Activated CD4-positive, alpha-beta T cell treated with anti-CD3 and anti-CD28 coated beads for 36 hours (primary cell): ENCODE measurements at places on chromosomes 2 and 18. TPM values are rescaled to one million over a fixed set of nuclear protein-coding genes. Genes with fewer than 3 reads are reported as not detected.

DNAJC5G gene
- total RNA-seq = not detected

FNDC4 gene
- not detected for total RNA-seq

MRPL30 gene
- 31.2 TPM for total RNA-seq

KCNIP3 gene
- not detected for total RNA-seq

RAPGEF4 gene
- total RNA-seq = 0.28 TPM

GRCh38 chr18:36680042-36680441 is 148.8 kb downstream of the TPGS2 start:
- no peak for DNase-seq

GRCh38 chr2:120587279-120587996 is 148.2 kb upstream of the GLI2 start:
- no peak for DNase-seq

DNA sequence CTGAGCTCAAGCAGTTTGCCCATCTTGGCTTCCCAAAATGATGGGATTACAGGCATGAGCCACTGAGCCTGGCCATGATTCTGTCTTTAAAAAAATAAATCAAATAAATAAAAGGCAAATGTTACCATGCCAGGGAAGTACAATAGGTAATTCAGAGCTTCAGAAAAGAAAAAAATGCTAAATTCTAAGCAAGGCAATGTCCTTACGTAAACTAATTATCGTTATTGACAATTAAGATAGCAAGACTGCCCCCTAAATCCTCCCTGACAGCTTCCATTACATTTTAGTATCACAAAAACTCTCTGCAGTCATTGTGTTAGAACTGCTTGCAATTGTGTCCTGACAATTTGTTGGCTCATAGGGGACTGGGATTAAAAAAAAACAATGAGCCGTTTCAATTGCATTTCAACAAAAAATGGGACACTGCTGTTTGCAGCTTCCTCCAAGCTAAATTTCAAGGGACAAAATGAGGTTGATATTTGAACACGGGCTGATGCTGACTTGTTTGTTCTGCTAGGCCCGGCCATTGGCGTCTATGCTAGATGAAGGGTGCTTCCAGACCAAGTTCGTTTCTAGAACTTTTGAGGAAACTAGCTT is 88.9 kb downstream of the MOGAT1 start:
- DNase-seq = no peak

GRCh38 chr2:32369222-32369621 is 12.4 kb downstream of the BIRC6 start:
- no peak for DNase-seq

GRCh38 chr2:146129231-146129630 is 1609.3 kb upstream of the ZEB2 start:
- DNase-seq = no peak

- DNase-seq = no peak
These were observed 282.8 kb downstream of the ZEB2 start for GRCh38 chr2:144237108-144237507.

GRCh38 chr2:210157526-210157925 is 13.7 kb downstream of the KANSL1L start:
- no peak for DNase-seq

DNA sequence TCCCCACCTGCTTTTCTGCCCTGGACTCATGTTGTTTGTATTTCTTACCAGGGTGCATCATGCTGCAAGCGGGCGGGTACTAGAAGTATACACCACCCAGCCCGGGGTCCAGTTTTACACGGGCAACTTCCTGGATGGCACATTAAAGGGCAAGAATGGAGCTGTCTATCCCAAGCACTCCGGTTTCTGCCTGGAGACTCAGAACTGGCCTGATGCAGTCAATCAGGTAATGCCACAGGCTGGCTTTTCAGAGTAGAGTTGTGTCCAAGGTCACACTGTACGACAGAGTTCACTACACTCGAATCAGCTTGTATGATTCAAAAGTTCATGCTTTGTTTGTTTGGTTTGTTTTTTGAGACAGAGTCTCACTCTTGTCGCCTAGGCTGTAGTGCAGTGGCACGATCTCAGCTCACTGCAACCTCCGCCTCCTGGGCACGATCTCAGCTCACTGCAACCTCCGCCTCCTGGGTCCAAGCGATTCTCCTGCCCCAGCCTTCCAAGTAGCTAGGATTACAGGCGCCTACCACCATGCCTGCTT is 19.4 kb downstream of the SRSF7 start:
- DNase-seq = no peak

- no peak for DNase-seq
These were observed 51.4 kb downstream of the ITGAV start for GRCh38 chr2:186641132-186641806.

DNA sequence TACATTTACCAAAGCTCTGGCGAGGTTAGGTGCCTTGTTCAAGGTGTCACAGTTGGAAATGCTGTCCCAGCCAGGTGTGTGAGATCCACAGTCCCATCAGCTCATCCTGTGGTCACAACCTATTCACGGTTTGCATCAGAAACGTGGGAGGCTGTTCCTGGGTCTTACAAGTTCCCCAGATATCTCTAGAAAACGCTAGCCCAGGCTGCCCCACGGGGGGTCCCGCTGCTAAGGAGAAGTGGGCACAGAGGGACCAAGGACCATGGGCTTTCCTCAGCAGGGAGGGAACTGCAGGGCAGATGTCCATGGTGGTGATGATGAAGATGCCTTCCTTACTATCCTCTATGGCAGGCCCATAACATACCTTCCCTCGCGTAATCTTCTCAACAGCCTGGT is 649 bp downstream of the FECH start:
- peak; percentile 43 for DNase-seq

- DNase-seq = no peak
These were observed 40.7 kb upstream of the TAF1B start for GRCh38 chr2:9802576-9802993.

DNA sequence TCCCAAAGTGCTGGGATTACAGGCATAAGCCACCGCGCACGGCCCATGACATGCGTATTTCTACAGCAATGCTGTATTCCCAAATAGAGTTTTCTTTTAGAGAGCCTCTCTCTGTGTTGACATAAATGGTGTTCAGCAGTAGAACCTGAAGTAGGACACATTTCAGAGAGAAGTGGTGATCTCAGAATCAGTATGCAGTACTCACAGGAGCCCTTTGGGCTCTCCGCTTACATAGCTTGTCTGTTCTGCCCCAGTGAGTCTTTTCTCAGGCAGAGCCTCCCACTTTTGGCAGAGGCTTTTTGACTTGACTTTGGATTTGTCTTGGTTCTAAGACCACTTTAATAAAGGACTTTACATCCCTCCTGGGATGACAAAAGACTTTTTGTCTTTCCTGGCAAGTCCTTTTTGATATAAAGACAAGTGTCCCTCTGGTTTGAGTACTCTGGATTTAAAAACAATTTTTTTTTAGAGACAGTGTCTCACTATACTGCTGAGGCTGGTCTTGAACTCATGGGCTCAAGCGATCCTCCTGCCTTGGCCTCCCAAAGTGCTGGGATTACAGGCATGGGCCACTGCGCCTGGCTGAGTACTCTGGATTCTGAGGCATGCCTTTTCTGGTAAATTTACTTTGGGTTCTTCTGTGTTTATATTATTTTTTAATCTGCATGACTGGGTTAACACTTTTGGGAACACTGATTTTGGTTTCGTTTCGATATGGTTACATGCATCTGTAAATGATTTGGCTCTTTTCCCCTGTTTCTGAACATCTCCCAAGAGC is 113.3 kb downstream of the SMAD2 start:
- DNase-seq = no peak

DNA sequence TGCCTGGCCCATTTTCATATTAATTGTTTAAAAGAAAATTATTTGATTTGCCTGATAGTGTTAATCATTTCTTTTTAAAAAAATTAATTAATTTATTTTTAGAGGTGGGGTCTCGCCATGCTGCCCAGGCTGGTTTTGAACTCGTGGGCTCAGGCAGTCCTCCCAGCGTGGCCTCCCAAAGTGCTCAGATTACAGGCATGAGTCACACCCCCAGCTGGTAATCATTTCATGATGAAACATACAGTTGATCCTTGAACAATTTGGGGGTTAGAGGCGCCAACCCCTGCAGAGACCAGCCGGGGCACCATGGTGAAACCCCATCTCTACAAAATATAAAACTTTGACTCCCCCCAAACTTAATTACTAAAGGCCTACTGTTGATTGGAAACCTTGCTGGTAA is 7.9 kb downstream of the GPN1 start:
- DNase-seq = peak; percentile 32

GRCh38 chr2:45932278-45932975 is 281.0 kb downstream of the PRKCE start:
- no peak for DNase-seq

GRCh38 chr2:187989925-187990623 is 301.6 kb upstream of the GULP1 start:
- no peak for DNase-seq

DNA sequence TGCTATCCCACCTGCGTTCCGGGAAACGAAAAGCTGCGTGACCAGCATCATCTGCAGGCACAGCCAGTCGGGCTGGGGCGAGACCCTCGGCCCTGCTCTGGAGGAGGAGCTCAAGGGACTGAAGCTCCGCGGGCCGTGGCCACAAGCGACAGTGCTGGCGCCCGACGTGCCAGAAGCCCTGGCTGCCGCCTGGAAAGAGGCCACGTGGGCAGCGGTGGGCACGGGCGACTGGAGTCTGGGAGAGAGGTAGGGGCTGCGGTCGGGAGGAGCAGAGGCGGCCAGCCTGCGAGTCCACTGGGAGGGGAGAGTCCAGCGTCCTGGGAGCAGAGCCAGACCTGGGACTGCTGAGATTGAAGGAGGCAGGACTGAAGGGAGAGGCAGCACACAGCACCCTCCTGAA is 9.2 kb downstream of the DTYMK start:
- no peak for DNase-seq
